ENCODE measurements at places on chromosomes 16 and 17.

GRCh38 chr17:6085812-6086211, 15.6 kb downstream of the WSCD1 start:
- no peak for DNase-seq

DNA sequence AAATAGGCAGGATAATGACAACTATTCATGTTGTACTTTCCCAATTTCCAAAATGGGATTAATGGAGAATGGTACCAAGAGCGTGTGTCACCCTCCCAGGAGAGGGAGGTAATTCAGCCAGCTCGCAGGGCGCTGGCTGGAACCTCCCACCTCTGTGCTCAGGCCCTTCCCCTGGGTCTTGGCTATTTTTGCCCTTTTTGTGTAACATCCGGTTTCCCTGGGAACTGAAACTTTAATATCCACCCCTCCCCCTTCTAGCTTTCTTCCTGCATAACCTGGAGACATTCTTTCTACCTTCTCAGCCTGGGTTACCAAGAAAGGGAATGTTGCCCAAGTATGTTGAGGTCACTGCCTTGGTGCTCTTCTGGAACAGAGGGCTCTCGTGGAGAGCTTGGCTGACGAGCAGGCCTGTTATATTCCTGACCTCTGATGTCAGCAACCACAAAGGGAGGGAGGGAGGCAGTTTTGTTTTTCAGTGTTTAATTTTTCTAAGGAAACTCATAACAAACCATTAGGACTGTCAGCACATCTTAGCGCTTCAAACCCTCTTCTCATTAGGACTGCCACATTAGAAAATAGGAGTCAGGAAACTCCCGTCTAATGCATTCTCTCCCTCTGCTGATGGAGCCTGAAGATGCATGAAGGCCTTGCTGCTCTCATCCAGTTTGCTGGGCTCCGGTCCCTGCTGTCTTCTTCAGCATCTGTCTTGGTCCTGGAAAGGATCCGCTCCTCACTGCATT, 25.6 kb downstream of the ITGB3 start:
- no peak for DNase-seq

- no peak for DNase-seq
Measured at GRCh38 chr16:65176603-65177002, 54.7 kb upstream of the CDH11 start.

DNA sequence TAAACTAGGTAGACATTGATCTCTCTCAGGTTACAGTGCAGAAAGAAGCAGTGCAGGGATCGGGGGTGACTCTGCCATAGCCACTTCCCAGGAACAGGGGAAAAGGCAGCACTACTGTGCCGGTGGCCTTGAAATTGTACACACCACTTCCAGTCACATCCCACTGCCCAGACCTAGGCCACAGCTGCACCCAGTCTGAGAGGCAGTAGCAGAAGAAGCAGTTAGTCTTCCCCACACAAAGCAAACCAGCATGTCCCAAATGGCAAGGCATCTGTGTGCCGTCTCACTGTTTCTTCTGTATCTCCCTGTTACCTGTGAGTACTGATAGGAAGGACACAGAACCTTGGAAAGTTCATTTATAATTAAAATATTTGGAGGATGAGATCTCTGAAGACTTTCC, 47.0 kb downstream of the TMC6 start:
- DNase-seq: no peak

DNA sequence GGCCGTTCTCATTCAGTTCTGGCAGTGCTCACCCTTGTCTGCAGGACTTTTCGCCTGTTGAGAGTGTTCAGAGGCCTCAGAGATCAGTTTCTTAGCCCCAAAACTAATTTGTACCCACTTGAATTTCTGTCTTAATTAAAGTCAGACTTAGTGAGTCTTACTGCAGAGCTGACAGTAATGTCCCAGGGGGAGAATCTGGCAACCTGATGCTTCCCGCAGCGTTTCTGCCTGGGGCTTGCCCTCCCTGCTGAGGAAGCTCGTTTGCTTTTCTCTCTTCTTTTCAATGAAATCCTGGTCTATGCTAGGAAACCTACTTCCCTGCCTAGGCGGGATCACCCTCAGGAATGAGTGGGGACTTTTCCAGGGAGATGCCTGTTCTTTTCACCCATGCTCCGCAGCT, 25.3 kb downstream of the DBNDD1 start:
- DNase-seq: no peak

DNA sequence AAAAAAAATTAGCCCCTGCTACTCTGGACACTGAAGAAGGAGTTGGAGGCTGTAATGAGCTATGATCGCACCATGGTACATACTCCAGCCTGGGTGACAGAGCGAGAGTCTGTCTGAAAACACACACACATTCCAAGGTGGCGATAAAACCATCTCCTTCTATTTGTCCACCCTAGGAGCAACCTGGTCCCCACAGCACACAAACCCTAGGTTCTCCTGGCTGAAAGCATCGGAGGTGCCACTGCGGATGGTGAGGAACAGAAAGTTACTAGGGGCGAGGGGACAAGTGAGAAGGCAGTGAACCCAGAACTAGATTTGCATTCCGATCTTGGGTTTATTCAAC, 1.4 kb upstream of the ECI1 start:
- DNase-seq: no peak

DNA sequence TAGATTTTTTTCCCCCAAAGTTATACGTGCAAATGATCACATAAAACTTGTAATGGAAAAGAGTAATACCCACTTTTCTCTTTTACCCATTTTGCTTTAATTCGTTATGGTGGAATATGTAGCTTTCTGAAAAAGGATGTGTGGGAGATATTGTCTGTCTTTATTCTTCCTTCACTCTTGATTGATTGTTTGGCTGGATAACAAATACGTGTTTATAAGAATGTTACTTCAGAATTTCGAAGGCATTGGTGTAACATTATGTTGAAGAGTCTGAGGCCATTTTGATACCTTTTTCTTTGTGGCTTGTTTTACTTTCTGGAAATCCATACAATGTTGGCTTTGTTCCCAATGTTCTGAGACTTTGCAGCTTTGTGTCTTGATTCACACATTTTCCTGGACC, 71.4 kb downstream of the BCAS3 start:
- DNase-seq: no peak

DNA sequence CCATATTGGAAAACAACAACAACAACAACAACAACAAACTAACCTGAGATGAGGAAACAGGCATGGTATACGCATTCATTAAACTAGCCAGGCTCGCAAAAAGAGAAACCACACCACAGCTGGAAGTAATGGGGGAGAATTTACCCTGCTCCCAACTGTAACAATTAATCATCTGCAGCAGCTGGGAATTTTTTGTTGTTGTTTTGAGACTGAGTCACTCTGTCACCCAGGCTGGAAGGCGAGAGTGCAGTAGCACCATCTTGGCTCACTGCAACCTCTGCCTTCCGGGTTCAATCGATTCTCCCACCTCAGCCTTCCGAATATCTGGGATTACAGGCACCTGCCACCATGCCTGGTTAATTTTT, 16.3 kb downstream of the PRPSAP1 start:
- DNase-seq: no peak

DNA sequence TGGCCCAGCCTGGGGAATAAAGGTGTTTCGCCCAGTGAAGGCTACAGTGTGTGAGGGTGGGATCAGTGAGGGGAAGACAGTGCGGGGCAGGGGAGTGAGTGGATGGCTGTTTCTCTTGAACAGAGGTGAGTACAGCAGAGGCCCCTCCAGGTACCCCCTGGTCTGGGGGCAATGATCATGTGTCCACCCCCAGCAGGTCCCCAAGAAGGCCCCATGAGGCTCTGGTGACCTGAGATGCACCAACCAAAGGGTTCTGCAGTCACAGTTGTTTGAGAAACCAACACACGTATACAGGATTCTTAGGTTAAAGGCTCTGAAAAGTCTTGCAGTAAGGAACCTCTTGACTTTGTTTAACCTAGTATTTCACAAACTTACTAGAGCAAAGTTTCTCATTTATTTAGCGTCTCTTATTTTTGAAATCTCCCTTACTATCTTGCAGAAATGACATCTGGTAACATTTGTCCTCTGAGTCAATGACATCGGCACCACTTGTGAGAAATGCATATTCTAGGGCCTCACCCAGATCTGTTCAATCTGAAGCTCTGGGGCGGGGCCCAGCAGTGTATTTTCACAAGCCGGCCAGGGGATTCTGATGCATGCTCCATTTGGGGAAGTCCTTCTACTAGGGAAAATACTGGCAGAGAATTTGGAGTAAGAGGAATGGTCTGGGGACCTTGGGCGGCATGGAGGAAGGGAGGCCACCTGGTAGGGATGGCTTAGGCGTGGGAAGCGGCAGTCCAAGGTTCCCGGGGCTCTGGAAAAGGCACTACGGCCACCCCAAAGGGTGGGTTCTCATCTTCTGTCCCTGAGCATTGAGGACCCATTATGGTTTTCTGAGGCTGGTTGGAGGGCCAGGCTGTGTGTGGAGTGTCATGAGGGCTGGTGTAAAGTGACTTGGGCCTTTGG, 217.3 kb downstream of the NTN1 start:
- no peak for DNase-seq

DNA sequence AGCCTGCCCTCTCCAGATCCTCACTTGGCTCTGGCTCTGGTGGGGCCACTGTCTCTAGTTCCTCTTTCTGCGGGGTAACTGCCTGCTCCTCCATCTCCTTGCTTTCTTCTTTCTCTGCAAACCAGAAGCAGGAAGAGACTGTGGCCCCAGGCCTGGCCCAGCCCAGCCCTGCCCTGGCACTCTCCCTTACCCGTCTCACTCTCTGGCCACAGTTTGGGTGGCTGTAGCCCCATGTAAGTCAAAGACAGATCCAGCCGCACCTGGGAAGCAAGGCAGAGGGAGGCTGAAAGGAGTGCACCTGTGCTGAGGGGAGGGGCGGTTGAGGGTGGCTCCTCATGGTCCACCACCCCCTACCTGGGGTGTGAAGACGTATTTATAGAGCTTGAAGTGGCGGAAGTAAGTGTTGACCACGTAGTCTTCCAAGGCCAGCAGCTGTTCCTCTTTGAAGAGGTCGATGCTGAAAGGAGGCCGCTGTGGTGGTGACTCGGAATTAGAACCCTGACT, 2.8 kb downstream of the CFAP119 start:
- no peak for DNase-seq

- DNase-seq: no peak
Measured at GRCh38 chr16:50238868-50239301, 27.5 kb upstream of the ADCY7 start.

DNA sequence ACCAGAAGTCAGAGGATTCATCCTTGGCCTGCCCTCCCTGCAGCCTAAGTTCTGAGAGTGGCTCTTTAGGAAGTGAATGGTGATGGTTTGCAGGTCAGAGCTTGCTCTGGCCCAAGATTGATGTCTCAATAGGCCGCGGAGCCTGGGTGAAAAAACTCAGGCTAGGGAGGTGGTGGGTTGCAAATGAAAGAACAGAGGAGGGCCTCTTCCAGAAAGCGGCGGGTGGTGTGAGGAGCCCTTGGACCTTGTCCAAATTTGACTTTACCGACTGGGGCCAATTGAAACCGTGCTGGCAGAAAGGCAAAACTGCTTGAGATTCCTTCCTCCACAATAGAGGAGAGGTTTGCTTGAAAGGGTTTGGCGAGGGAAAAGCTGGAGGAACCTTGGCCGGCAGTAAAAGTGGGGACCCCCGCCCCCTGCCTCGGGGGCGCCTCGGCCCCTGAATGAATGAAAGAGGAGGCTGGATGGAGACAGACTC, 331.3 kb downstream of the SEC14L1 start:
- DNase-seq: no peak

DNA sequence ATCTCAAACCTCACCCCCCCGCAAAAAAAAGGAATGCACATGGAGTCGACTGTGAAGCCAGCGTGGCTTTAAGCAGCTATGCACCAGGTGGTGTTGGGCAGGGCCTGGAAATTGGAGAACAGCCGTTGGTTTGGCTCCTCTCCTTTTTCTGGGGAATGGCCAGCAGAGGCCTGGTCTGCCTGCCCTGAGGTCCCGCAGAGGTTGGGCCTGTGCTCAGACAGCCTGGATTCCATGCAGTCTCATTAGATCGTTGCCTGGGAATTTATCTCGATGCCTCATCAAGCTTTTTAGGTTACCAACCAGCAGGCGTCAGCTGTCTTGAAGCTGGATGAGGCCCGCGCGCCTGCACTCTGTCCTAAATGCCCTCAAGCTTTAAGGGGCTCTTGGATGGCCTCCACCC, 9.8 kb downstream of the SLC12A3 start:
- no peak for DNase-seq

GRCh38 chr17:48153691-48154358, 46.3 kb downstream of the SNX11 start:
- DNase-seq: no peak

- no peak for DNase-seq
Measured at GRCh38 chr16:59274141-59274540, 540.0 kb upstream of the GOT2 start.

DNA sequence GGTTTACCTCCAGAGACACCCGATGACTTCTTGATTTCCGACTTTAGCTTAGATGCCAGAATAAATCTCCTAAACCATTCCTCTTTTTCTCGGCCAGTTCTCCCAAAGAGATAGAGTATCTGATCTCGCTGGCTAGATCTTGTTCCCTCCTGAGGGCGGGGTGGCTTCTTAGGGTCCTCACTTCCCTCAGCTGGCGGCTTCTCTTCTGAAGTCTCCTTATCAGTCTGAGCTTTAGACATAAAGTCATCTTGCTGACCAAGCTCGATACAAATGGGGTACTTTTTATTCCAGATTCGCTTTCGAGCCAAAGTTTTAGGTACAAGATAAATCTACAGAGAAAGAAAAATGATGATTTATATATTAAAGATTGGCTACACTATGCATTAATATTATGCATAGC, 63.6 kb upstream of the ERN1 start:
- DNase-seq: no peak

- DNase-seq: no peak
Measured at GRCh38 chr17:66564992-66565465, 262.6 kb downstream of the PRKCA start.

GRCh38 chr17:2931876-2932275, 131.5 kb downstream of the OR1D5 start:
- DNase-seq: no peak

- DNase-seq: no peak
Measured at GRCh38 chr16:28110479-28110878, 47.0 kb upstream of the GSG1L start.

DNA sequence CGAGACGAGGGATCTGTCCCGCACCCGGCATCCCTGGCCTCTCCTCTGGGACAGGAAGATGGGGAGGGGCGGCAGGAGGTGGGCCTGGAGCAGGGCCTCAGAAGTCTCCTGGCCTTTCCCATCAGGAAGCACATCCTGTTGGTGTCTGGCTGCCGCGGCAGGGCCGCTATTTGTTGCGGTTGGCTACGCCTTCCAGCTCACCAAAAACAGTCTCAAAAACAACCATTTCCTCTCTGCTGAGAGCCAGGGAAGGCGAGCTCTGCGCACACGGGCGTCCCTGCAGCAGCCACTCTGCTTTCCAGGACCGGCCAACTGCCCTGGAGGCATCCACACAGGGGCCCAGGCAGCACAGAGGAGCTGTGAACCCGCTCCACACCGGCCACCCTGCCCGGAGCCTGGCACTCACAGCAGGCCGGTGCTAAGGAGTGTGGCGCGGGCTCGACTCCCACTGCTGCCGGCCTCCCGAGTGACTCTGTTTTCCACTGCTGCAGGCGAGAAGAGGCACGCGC, at the start of gene TMEM204:
TMEM204 (plus strand) TSS at position 224 of the 509 bp plus-strand sequence. CDS start 610 bp downstream, outside the sequence.
- DNase-seq: peak; percentile 72

Measured in activated naive CD8-positive, alpha-beta T cell treated with anti-CD3 and anti-CD28 coated beads, Interleukin-2, amount 10 ng/mL, durations not matched to agents 7 days and 5 days (primary cell).